Kidney epithelial cell (primary cell): ENCODE measurements at places on chromosomes 3 and 15.

- DNase-seq = no peak
Observed at GRCh38 chr3:56704706-56705105, 21.6 kb upstream of the TASOR start.

- DNase-seq = no peak
Observed at GRCh38 chr3:126106336-126107202, 22.6 kb upstream of the SLC41A3 start.

DNA sequence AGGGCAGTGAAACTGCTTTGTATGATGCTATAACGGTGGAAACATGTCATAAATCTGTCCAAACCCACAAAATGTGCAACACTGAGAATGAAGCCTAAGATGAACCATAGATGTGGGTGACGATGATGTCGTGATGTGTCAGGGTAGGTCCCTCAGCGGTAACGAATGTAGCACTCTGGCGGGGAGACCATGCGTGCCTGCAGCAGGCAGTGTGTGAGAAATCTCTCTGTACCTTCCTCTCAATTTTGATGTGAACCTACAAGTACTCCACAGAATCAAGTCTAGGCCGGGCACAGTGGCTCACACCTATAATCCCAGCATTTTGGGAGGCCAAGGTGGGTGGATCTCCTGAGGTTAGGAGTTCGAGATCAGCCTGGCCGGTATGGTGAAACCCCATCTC, 268.2 kb upstream of the LYSMD4 start:
- DNase-seq = no peak

- DNase-seq = no peak
Observed at GRCh38 chr3:31129241-31129640, 234.8 kb upstream of the GADL1 start.

DNA sequence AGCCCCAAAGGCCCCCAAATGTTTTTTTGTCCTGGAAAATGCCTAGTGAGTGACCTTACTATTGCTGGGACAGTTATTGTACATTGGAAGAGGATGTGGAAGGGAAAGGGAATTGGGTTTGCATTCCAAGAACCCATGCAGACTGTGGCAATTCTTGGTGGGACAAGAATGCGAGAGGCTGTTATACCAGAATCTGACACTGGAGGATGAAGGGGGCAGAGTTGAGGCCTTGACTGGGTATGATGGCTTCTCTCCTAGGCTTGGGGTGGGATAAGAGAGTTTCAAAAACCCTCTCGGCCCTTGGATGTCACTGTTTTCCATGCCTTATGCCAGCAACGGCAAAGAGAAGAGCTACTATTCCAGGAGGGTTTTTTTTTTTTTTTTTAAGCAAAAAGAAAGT, 25.3 kb downstream of the IL16 start:
- DNase-seq = no peak

DNA sequence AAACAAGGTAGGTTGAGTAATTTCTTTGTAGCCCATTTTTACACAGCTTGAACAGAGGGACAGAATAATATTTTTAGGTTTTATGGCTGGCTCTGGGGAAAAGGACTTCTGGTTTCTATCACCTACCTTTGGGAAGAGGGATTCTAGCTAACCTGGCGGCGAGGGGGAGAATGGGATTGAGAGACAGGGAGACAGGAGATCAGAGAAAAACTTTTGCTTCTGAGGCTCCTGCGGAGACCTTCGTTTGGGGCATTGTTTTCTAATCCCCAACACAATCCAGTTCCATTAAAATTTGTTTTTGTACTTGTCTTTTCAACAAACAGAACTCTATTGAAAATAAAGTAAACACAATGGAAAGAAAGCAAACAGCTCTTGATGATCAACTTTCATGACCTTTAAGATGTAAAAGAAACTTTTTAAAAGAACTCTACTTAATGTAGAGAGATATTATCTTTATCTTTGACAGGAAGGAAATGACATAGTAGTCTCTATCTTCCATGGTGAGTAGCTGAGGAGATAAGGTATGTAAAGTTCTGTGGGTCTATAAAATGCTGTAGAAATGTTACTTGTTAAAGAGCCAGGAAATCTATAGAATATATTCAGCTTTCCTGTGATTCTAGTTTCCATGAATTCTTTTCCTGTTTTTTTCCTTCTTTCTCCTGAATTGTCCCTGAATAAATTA, 37.0 kb upstream of the P2RY1 start:
- DNase-seq = no peak

GRCh38 chr15:92020804-92021203, 167.3 kb downstream of the SLCO3A1 start:
- no peak for DNase-seq

DNA sequence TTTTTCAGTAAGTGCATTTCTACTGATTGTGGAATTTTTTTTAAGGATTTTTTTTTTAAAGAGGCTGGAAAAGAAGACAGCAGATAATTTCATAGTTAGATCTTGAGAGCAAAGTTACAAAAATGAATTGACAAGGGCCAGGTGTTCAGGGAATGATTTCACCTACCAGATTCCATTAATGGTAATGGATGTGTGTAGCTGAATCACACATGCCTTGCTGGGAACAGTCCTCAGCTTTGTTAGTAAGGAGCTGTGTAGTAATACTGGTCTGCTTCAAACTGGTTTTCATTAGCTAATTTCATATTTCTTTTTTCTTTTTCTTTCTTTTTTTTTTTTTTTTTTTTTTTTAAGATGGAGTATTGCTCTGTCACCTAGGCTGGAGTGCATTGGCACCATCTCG, 16.0 kb downstream of the NR1D2 start:
- DNase-seq = peak; percentile 25

- DNase-seq = no peak
Observed at GRCh38 chr15:39304201-39304841, 276.6 kb upstream of the THBS1 start.

- DNase-seq = no peak
Observed at GRCh38 chr3:121793078-121793477, 41.8 kb downstream of the IQCB1 start.

GRCh38 chr15:100785181-100786138, 94.2 kb upstream of the ALDH1A3 start:
- DNase-seq = no peak

DNA sequence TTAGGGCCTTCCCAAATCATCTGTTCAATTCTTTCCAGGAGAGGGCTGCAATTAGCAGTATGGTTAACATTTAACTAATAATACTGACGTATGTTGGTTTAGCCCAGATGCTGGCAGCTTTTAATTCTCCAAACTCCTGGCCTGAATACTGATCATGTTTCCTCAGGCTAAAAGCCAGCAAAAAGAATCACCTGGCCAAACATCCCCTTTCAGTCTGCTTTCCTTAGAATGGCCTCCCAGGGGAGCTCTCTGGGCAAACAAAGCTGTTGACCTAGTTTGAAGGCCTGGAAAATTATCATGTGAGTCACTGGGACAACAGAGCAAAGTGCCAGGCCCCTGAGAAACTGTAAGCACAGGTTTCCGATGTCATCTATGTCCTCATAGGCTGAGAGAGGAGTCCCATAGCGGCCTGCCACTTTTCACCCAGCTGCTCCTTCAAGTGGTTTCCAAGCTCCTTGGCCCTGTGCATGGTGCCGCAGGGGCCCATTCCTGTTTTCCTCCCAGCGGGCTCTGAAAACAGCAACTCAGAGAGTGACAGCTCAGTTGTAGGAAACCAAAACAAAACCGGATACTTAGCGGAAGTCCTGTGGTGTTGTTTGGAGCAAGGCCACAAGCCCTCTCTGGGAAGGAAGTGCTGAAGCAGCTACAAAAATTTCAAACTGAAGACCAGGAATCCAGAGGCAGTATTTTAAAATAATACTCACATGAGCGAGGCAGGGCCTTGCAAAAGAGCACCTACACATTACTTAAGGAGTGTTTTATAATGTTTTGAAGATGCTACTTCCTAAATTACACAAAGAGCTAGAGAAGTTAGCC, 36.5 kb upstream of the RAB11A start:
- DNase-seq = peak; percentile 93

DNA sequence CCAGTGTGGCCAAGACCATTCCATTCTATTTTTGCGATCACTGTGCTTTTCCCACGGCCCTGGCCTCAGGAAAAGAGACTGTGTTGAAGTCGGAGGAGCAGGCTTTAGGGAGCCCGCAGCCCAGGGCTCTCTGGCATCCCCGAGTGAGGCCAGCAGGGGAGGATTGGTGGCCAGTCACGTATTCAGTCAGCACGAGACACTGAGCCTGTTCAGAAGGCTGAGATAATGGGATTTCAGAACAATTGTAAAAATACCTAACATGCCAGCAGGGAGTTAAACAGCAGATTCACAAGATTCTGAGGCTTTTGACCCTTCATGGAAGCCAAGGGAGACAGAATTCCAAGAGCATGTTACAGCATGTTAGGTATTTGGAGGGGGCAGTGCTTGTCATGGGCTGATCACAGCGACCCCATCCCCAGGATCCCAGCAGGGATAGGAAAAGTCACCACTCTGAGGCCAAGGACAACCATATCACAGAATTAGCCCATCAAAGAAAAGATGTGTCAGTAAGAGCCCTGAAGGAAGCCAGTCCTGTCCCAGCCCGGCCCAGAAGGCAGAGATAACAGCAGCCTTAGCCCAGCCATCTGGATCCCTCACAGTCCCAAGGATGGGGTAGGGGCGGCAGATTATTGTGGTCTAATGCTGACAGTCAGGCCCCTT, 40.6 kb downstream of the AMOTL2 start:
- no peak for DNase-seq

- no peak for DNase-seq
Observed at GRCh38 chr3:2771193-2771592, 339.0 kb downstream of the IL5RA start.

GRCh38 chr15:48825075-48825474, 14.2 kb upstream of the CEP152 start:
- no peak for DNase-seq

GRCh38 chr3:20060974-20061685, 20.9 kb downstream of the KAT2B start:
- no peak for DNase-seq

DNA sequence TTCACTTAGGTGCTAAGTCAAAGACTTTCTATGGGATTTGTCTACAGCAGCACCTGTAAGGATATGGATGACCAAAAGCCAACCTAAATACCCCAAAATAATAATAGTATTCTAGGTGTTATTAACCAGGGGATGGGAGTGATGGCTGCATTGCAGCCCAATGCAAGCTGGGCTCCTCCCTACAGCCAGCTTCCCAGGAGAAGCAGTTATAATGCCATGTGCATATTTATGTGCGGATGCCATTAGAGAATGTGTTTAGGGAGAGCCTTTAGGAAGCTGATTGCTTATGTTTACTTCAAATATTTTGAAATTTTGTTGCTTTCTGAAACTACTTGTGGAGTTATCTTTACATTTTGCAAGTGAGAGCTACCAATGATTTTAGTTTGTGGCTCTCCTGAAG, 237.3 kb downstream of the CHST2 start:
- DNase-seq = no peak

GRCh38 chr15:82081914-82082762, 36.3 kb upstream of the MEX3B start:
- peak; percentile 54 for DNase-seq

DNA sequence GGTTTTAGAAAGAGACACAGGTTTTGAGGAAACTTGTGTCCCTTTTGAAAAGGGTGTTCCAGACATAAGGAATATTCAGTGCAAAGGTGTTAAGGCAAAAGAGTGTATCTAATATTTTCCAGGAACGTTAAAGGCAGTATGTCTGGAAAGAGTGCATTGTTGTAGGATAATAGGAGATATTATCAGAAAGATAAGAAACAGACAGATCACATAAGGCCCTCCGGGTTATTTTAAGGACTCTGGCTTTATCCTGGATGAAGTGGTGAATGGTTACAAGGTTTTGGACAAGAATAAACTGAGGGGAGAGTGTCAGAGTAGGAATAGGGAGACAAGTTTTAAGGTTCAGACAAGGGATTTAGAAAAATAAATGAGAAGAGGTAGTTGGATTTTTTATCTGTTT, 493.7 kb upstream of the GRM7 start:
- no peak for DNase-seq

DNA sequence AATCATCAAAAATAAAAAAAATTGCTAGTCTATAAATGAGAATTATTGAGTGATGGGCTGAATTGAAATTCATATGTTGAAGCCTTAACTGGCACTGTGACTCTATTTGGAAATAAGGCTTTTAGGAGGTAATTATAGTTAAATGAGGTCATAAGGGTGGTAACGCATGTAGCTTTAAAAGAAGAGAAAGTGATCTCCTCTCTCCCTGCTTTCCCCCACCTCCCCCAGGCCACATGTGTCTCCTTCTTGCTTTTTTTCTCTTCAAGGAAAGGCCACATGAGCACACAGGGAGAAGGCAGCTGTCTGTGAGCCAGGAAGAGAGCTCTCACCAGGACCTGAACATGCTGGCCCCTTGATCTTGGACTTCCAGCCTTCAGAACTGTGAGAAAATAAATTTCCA, 48.2 kb upstream of the ARPP19 start:
- no peak for DNase-seq

- no peak for DNase-seq
Observed at GRCh38 chr3:63960048-63960711, 48.0 kb upstream of the SCAANT1 start.

DNA sequence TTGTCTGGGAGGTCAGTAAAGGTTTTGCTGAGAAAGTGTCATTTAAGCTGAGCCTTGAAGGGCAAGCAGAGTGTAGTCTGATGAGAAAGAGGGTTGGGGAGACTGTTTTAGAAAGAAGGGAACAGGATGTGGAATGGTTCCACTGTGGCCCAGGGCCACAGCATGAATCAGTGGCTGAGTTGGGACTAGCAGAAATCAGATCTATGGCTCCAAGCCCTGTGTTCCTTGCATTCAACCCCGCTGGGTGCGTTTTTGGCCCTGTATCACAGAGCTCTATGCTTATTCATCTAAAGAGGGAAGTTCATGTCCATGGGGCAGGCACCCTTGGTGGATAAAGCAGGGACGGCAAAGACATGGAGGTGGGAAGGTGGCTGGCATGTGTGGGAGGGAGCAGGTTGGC, 151.3 kb downstream of the CACNA1D start:
- DNase-seq = no peak

- DNase-seq = no peak
Observed at GRCh38 chr3:43128464-43128863, 22.6 kb upstream of the POMGNT2 start.

- no peak for DNase-seq
Observed at GRCh38 chr3:49469037-49469935, 781 bp upstream of the DAG1 start.

GRCh38 chr3:23601091-23601822, 204.5 kb upstream of the UBE2E1 start:
- peak; percentile 39 for DNase-seq

DNA sequence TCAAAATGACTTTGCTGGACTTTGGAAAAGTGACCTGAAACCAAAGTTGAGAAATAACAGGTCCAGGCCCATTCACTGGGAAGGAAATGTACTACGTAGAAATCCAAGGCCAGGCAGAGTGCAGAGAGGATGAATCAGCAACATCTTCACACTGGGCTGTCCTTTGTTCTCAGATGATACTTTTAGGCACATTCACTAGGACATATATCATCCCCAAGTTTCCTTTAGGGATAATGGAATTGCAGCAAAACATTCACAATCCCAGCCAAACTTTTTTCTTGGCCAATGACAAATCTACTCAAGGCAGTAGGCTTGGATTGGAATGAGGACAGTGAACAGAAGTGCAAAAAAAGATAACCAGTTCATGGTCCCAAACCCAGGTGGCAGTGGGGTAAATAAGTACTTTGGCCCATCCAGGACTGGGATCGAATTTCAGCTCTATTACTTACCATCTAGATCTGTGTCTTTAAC, 75.1 kb downstream of the CLDN11 start:
- no peak for DNase-seq
